Breast epithelium (tissue), 4 donors: ENCODE measurements at places on chromosomes 1 and 21. TPM values are rescaled to one million over a fixed set of nuclear protein-coding genes. Genes with fewer than 3 reads are reported as not detected.

GRCh38 chr21:45418301-45419071 lies 13.5 kb downstream of the COL18A1 start:
- H3K4me1 ChIP-seq = peaks cover 12% of the 10 kb centered on the region
- no peak overlapping the region for H3K27ac ChIP-seq
- no peak for DNase-seq
- no peaks in the 10 kb centered on the region for H3K36me3 ChIP-seq

DNA sequence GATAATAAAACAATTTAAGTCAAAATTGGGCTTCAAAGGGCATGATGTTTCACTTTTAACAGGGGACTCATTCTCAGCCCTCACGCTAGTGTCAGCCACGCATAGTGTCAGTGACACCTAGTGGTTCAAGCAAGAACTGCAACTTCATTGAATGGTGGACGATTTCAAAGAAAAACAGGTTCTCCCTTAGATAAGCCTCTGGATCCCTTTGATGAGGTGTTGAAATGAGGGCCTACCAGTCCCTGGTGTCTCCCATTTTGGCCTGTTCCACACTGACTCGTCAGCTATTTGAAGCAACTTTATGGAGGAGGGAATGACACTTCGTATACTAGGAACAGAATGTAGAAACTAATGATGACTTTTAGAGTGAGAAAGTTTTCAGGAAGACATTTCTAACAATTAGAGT lies 56.2 kb downstream of the FCRL5 start:
- no peak for DNase-seq
- H3K4me1 ChIP-seq = no peaks in the 10 kb centered on the region
- no peak overlapping the region for H3K4me3 ChIP-seq

DNA sequence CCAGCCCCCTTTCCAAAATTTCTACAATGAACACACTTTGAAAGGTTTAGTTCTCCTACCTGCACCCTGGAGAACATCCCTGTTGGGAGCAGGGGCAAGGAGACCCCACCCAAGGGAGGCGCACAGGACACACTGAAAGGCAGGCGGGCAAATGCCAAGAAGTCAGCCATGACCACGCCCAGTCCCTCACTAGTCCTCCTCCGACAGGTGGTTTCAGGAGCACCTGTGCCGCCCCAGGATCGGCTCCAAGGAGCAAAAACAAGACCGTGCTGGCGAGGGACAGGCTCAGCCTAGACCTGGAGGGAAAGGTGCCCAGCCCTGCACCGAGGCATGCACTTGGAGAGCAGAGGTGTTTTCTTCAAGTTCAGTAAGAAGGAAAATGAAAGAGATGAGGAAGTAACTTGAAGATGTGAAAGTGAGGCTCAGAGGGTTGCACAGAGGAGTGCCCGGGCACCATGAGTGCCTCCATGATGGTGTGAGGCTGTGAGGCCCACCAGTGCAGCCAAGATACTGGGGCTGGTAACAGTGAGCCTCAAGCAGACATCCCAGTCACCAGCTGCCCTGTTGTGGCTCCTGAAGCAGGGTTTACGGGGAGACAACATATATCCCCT lies 19.6 kb upstream of the NADK start:
- no peaks in the 10 kb centered on the region for H3K4me1 ChIP-seq
- no peak overlapping the region for H3K27ac ChIP-seq
- H3K4me3 ChIP-seq = no peak overlapping the region

DNA sequence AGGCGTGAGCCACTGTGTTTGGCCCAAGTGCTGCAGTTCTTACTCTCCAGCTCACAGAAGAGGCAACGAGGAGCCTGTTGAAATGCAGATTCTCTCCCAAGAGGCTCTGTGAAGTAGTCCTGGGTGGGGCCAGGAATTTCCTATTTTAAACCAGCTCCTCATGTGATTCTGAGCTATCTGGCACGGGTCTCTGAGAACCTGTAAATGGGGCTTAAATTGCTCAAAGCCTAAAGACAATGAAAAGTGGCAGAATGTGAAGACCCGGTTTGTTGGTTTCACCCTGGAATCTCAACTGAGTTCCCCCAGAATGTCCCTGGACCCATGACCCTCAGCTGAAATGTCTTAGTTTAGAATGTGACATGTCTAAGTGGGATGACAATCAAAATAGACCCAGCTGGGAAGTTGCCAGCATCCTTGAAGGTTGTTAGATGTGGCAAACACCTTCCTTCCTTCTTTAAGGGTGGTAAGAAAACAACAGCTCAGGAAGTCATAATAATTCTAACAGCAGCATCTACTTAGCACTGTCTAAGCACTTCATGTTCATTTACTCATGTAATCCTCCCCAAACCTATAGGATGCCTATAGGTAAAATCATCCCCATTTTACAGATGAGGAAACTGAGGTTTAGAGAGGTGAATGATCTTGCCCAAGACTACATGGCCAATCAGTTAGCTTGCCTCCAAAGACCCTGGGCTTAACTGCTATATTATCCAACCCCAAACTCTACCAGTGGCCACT lies 20.9 kb upstream of the ATP5PO start:
- no peaks in the 10 kb centered on the region for H3K27me3 ChIP-seq
- no peaks in the 10 kb centered on the region for H3K36me3 ChIP-seq
- H3K27ac ChIP-seq = peak overlapping the region; percentile 48
- no peak for DNase-seq
- H3K4me1 ChIP-seq = peaks cover 6% of the 10 kb centered on the region

- H3K4me3 ChIP-seq = no peak overlapping the region
- H3K27me3 ChIP-seq = no peaks in the 10 kb centered on the region
- peak; percentile 61 for DNase-seq
- no peaks in the 10 kb centered on the region for H3K36me3 ChIP-seq
Observed at GRCh38 chr1:208093754-208094719, 150.1 kb downstream of the PLXNA2 start.

EFCAB14 gene
- 106 TPM for total RNA-seq
